ENCODE measurements at places on chromosomes 1 and 21. TPM values are rescaled to one million over a fixed set of nuclear protein-coding genes. Genes with fewer than 3 reads are reported as not detected.

Gene GBP4
- total RNA-seq: 0.54 TPM

Gene MAB21L3
- total RNA-seq: not detected

Gene CFH
- 1.3 TPM for total RNA-seq

Gene RAD54L
- total RNA-seq: 0.65 TPM

Gene KCNH1
- total RNA-seq: not detected

Gene ELOA
- total RNA-seq: 22.7 TPM

Gene SLC45A3
- total RNA-seq: 43.8 TPM

Gene BNIPL
- under 0.01 TPM for total RNA-seq

Gene NTRK1
- not detected for total RNA-seq

Gene ATPAF1
- 26.9 TPM for total RNA-seq

Gene CHIA
- not detected for total RNA-seq

Gene HUNK
- under 0.01 TPM for total RNA-seq

Gene KRTAP21-2
- not detected for total RNA-seq

Gene OR14K1
- 0.11 TPM for total RNA-seq

Gene SPRR2F
- not detected for total RNA-seq

Gene DHRS3
- 44.2 TPM for total RNA-seq

Data from dermis lymphatic vessel endothelial cell (primary cell).